ENCODE measurements at places on chromosomes 13 and 19.

GRCh38 chr19:33306853-33307792 is 4.8 kb upstream of the CEBPA start:
- DNase-seq: no peak

GRCh38 chr19:46529622-46530451 is 34.2 kb upstream of the PNMA8B start:
- DNase-seq: peak; percentile 77

DNA sequence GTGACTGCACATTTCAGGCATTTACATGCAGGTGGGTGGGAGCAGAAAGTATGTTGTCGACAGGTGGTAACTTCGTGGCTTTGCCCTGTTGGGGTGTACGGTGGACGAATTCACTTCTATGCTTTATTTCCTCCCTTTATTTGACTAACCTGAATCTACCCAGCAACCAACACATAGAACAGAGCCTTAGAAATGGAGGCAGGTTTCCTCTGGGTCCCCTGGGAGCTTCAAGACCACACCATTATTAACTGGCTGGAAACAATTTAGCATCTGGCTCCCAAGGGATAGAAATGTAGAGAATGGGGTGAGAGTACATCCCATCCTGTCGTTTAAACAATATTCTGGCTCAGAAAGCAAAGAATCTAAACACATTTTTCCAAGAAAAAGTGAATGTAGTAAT is 244.4 kb downstream of the DLEU7 start:
- no peak for DNase-seq

DNA sequence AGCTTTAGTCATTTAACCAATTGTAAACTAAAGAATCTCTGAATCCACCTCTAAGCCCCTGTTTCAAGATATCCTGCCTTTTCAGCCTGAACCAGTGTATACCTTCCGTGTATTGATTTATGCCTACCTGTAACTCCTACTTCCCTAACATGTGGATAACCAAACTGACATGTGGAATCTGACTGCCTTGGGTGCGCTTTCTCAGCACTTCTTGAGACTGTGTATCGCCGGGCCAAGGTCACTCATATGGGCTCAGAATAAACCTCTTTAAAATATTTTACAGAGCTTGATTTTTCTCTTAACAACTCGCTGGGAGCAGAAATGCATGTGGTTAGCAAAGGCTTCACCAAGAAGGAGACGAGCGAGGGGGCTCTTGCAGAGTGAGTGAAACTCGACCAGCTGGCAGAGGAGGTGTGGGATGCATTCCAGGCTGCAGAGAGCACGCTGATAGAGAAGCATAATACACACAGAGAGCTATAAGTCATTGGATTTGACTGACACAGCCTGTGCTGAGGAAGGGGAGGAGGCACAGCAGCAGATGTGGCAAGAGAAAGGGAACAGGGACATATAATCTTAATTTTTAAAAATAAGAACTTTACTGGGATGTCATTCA is 268.2 kb upstream of the MAB21L1 start:
- DNase-seq: peak; percentile 43

DNA sequence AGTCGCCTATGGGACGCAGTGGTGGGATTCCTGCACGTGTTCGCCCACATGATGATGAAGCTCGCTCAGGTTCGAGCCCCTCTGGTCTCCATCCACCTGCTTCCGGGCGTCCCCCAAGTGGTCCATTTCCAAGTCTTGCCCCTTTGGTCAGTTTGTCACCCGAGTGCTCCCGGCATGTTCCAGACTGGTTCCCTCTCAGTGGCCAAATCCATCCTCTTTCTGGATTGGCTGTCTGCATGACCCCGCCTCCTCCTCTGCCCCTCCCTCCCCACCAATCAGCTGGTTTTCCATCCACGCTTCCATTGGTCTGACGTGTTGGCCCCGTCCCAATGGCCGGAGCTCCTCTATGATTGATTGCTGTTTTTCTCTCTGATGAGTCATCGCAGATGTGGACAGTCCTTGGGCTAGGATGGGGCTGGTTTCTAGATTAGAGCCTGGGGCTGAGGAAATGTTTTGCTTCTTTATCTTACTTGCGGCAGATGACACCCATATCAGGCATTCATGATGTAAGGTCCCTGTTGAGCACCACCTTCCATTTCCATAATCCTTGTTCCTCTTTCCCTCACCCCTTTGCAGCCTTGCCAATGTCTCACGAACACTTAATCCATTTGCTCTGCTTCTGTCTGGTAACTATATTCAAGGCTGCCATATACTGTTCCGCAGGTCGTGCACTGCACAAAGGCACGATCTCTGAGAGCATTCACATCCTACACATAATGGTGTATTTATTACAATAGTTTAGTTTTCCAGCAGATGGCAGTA is 73.8 kb downstream of the MAP4K1 start:
- DNase-seq: peak; percentile 77

GRCh38 chr13:99062593-99062992 is 84.7 kb upstream of the DOCK9 start:
- no peak for DNase-seq

DNA sequence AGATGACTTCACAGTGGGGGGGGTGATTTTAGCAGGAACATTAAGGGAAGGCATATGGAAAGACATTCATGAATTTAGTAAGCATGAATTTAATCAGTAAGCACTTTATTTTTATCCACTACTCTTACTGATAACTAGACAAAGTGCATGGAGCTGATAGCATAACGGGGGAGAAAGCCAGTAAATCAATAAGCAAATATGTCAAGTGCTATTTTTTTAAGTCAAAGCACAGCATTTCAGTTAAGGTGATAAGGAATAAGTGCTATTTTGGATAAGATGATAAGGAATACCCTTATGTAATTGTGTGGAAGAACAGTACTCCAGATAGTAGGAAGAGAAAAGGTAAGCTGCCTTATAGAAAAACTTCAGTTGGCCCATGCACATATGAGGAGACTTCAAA is 19.4 kb downstream of the UFM1 start:
- no peak for DNase-seq

DNA sequence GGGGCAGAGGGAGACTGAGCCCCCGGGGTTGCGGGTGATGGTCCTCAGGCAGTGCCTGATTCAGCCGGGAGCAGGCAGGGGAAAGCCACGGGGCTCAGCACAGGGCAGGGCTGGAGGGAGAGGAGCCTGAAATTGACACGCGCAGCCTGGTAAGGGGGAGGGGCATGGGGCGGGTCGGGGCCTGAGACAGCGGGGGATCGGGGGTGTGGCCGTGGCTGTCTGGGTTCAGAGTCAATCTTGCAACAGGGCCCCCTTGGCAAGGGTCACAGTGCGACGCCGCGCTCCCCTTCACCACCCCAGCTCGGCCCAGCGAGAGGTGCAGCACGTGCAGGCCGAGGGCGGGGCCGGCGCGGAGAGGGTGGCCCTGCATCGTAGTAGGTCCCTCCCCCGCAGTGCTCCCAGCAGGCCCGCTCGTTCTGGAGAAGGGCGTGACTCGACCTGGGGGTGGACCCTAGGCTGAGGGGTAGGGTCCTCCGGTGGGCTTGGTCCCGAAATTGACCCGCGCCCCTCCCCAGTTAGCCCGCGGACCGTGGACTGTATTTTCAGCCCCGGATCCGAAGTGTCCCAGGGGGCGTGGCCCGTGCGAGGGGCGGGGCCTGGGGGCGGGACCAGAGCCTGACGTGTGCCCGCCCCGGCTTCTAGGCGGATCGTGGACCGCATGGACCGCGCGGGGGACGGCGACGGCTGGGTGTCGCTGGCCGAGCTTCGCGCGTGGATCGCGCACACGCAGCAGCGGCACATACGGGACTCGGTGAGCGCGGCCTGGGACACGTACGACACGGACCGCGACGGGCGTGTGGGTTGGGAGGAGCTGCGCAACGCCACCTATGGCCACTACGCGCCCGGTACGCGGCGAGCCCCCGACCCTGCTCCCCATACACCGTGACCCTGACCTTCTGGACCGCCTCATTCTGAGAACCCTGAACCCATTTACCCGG is 6.0 kb downstream of the RCN3 start:
- DNase-seq: peak; percentile 75

DNA sequence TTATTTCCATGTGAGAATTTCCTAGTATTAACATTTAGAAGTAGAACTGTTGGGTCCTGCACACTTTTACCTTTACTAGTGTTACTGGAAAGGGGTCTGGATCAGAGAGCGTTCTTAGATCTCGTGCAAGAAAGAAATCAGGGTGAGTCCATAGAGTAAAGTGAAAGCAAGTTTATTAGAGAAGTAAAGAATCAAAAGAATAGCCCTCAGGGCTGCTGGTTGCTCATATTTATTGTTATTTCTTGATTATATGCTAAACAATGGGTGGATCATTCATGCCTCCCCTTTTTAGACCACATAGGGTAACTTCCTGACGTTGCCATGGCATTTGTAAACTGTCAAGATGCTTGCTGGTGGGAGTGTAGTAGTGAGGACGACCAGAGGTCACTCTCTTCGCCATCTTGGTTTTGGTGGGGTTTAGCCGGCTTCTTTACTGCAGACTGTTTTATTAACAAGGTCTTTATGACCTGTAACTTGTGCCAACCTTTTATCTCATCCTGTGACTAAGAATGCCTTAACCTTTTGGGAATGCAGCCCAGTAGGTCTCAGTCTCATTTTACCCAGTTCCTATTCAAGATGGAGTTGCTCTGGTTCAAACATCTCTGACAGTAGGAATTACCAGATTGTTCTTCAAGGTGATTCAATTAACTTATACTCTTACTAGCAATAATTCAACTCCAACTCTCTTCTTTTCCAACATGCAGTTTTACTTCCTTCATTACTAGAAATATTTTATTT is 27.4 kb downstream of the NDFIP2 start:
- DNase-seq: no peak
